Activated CD8-positive, alpha-beta memory T cell treated with anti-CD3 and anti-CD28 coated beads for 1 hour (primary cell): ENCODE measurements at places on chromosomes 7 and 10.

DNA sequence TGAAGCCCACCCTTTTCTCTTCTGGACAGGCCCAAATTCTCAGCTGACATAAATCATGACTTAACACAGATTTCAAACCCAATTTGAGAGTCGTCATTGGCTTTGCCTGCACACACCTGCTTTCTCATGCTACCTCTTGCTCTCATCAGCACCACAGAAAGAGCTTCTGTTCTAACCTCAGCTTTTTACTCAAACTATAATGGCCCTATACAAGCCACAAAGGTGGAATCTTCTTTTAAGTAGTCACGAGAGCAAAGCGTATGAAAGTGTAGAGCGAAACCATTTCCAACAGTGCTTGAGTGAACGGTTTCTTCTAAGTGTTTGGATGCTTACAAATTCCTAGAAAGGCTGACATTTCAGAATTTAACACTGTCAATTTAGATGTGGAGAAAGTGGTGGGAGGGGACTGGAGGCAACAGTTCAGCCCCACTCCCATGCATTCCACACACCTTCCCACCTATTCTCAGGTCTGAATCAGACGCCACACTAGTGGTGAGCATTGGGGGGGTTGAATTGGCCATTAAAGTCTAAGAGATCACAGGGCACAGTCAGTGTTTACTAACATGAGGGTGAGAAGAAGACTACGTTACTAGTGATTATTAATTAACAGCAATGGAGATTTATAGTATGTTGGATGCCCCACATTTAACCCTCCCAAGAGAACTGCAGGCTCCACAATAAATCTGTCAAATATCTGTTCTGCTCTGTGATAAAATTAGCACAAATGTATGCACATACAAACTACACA lies 114.0 kb downstream of the PRKCQ start:
- DNase-seq: no peak

GRCh38 chr7:74351836-74352235 lies 62.6 kb downstream of the CLIP2 start:
- no peak for DNase-seq

- DNase-seq: no peak
Observed at GRCh38 chr10:116753759-116754158, 11.4 kb upstream of the HSPA12A start.

DNA sequence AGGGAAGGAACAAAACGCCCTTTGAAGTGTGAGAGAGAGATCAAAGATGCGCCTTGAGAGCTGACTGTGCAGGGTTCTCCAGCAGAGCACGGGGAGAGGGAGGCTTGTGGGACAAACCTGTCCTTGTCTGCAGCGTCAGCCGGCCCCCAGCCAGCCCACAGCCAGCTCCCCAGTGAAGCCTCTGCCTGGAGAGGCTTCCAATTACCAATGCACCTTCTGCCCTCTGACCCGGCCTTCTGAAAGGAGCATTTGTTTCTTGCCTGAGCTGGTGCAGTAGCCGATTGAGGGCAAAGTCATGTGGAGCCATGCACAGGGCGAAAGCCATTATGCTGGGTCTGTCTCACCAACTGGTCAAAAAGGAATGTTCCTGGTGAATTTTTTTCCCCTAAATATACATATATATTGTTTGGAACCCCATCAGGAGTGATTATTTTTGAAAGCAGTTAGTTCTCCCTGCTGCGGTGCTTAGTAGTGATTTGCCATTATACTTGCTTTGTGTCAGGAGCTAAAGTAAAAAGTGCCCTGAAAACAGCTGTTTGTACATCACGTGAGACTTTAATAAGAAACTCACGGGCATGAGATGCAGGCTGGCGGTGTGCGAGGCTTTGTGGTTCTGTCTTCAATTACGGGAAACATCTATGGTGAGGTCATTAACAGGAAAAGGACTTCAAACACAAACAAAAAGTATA lies 268.6 kb downstream of the KLF6 start:
- no peak for DNase-seq

DNA sequence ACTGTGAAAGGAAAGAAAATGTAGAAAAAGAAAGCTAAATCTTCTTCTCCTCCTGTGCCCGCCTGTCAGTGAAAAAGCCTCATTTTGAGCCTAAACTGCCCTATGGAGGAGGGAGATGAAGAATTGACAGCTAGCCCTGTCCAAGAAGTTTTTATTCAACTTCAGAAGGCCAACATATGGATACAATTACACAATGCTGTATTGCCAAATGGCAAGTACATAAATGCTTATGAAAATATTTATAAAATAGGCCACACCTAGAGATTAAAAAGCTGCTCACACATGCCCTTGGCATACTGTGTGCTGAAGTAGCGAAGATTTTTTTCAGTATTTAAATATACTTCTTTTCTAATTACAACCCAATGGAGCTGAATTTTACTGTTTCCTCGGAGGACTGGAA lies 65.1 kb upstream of the NEBL start:
- no peak for DNase-seq
